ENCODE measurements at places on chromosomes 16 and 17. TPM values are rescaled to one million over a fixed set of nuclear protein-coding genes. Genes with fewer than 3 reads are reported as not detected.

KRT13 gene
- 1.4 TPM for total RNA-seq

ACTG1 gene
- 4,421 TPM for total RNA-seq

LAT gene
- total RNA-seq, result 15.3 TPM

PGS1 gene
- 98.4 TPM for total RNA-seq

IL34 gene
- total RNA-seq, result 11.9 TPM

SMYD4 gene
- 12.6 TPM for total RNA-seq

CSH2 gene
- not detected for total RNA-seq

CDH3 gene
- total RNA-seq, result not detected
